ENCODE measurements at places on chromosomes 16 and 17.

- no peak within 1 kb of the TSS for H3K27ac ChIP-seq
- H3K4me1 ChIP-seq = no peaks in the 10 kb centered on the region
- H3K36me3 ChIP-seq = no peaks in the 10 kb centered on the region
- H3K27me3 ChIP-seq = no peaks in the 10 kb centered on the region
These were observed at the start of gene TRPV3 for GRCh38 chr17:3557768-3558583. TRPV3 (minus strand) TSS chr17:3557812; CDS start chr17:3554850, 2,962 bp downstream.

GRCh38 chr16:14286368-14287230, 215.5 kb downstream of the MRTFB start:
- no peaks in the 10 kb centered on the region for H3K36me3 ChIP-seq
- H3K27me3 ChIP-seq = no peaks in the 10 kb centered on the region
- no peak for DNase-seq
- H3K4me3 ChIP-seq = peak overlapping the region; percentile 64

GRCh38 chr16:29911676-29912010, 11.4 kb downstream of the ASPHD1 start:
- no peaks in the 10 kb centered on the region for H3K27me3 ChIP-seq
- no peak overlapping the region for H3K27ac ChIP-seq
- no peaks in the 10 kb centered on the region for H3K4me1 ChIP-seq
- no peak for DNase-seq

- DNase-seq = no peak
- no peaks in the 10 kb centered on the region for H3K36me3 ChIP-seq
- H3K27ac ChIP-seq = no peak overlapping the region
- peaks cover 3% of the 10 kb centered on the region for H3K27me3 ChIP-seq
- no peaks in the 10 kb centered on the region for H3K4me1 ChIP-seq
These were observed 10.4 kb upstream of the OR3A1 start for GRCh38 chr17:3308603-3309002.

GRCh38 chr16:75250809-75251279, 580 bp downstream of the BCAR1 start:
- H3K36me3 ChIP-seq = no peaks in the 10 kb centered on the region
- no peak overlapping the region for H3K4me3 ChIP-seq
- H3K4me1 ChIP-seq = no peaks in the 10 kb centered on the region
- no peak for DNase-seq

- H3K4me1 ChIP-seq = no peaks in the 10 kb centered on the region
- no peak for DNase-seq
- H3K4me3 ChIP-seq = no peak overlapping the region
- no peaks in the 10 kb centered on the region for H3K27me3 ChIP-seq
- H3K27ac ChIP-seq = no peak overlapping the region
These were observed 8.0 kb upstream of the SLC35B1 start for GRCh38 chr17:49715717-49716279.

- DNase-seq = no peak
- H3K27ac ChIP-seq = no peak overlapping the region
- no peak overlapping the region for H3K4me3 ChIP-seq
These were observed 8.5 kb downstream of the MMP28 start for GRCh38 chr17:35786941-35787432.

- no peaks in the 10 kb centered on the region for H3K36me3 ChIP-seq
- H3K27ac ChIP-seq = no peak overlapping the region
- DNase-seq = no peak
- no peaks in the 10 kb centered on the region for H3K27me3 ChIP-seq
- peaks cover 8% of the 10 kb centered on the region for H3K4me1 ChIP-seq
- H3K4me3 ChIP-seq = no peak overlapping the region
These were observed 45.5 kb downstream of the CYTH1 start for GRCh38 chr17:78736526-78737079.

DNA sequence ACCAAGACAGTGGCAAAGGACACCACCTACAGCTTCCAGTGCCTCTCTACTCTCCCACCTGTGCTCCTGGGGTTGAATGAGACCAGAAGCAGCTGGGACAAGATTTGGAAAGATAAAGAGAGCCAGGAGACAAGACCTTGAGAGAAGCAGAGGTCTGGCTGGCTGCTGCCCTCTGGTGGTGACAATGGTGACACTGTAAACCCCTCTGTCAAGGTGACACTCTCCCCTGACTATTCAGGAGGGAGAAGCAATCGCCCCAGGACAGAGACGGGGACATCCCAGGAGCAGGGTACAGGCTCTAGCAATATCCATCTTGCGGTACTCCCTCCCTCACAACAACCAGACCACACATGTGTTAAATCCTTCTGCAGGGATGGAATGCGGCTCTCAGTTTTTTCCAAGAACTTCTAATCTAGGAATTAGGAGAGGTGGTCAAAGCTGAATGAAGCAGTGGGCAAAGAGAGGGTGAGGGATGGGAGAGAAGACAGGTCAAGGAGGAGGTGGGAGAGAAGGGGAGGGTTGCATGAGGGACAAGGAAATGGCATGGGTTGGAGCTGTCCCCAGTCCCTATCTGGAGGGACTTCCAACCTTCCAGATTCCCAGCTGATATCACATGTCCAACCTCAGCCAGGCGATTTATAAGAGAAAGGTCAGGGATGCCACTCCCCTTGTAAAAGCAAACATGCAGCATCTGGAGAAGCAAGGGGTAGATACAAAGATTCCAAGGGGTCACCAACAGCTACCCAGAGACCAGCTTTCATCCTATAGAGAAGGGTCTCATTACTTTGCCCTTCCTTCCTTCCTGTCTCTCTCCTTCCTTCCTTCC, 2.9 kb downstream of the PHOSPHO1 start:
- peaks cover 18% of the 10 kb centered on the region for H3K27me3 ChIP-seq
- peak; percentile 80 for DNase-seq

DNA sequence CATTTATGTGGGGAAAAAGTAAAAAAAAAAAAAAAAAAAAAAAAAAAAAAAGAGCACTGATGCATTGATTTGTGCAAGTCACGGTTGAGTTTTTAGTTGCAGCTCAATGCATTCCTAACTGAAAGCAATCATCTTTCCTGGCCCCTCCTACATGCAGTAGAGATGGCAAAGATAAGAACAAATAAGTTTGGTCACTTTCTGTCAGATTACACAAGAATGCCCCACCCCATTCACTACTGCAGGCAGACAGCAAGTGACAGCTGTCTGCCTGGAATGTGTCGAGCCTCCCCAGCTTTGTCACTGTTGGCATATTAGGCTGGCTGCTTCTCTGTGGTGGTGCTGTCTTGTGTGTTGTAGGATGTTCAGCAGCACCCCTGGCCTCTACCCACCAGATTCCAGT, 243.5 kb downstream of the FOXL1 start:
- no peaks in the 10 kb centered on the region for H3K36me3 ChIP-seq
- no peak for DNase-seq
- no peak overlapping the region for H3K4me3 ChIP-seq
- H3K27ac ChIP-seq = no peak overlapping the region
- no peaks in the 10 kb centered on the region for H3K4me1 ChIP-seq

GRCh38 chr16:79519448-79519847, 81.1 kb downstream of the MAF start:
- H3K27me3 ChIP-seq = no peaks in the 10 kb centered on the region
- no peaks in the 10 kb centered on the region for H3K36me3 ChIP-seq
- DNase-seq = no peak
- H3K27ac ChIP-seq = no peak overlapping the region
